ENCODE measurements at places on chromosomes 7 and 10.

- DNase-seq: no peak
Observed at GRCh38 chr10:117788911-117789310, 246.4 kb downstream of the EMX2 start.

DNA sequence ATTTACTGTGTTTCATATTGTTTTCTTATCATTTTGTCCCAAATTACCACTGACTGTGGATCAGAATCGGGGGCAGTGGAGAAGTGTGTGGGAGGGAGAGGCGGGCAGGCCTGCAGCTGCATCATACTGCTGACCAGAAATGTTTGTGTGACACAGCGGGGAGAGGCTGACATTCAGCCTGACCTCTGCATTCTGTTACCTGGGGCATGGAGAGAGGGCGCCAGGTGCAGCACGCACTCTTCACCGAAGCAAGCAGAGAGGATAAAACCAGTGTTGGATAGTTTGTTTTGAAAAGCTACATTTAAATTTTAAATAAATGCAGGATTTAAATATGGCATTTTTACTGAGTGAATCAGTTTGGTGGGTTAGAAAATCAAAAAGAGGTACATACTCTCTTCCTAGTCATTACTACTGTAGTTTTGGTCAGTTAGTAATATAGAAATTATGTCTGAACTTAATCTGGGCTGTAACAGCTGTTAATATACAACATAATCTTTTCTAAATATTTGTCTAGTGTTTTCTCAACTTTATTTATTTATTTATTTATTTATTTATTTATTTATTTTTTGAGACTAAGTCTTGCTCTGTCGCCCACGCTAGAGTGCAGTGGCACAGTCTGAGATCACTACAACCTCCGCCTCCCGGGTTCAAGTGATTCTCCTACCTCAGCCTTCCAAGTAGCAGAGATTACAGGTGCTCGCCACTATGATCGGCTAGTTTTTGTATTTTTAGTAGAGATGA, 8.8 kb upstream of the STMP1 start:
- no peak for DNase-seq

GRCh38 chr10:99827936-99828335, 45.5 kb downstream of the ABCC2 start:
- no peak for DNase-seq

GRCh38 chr7:2864999-2865670, 21.0 kb upstream of the GNA12 start:
- peak; percentile 68 for DNase-seq

- DNase-seq: no peak
Observed at GRCh38 chr10:30125496-30125895, 66.1 kb upstream of the JCAD start.
